ENCODE measurements at places on chromosomes 7 and 10.

GRCh38 chr10:31885971-31886370 is 42.7 kb downstream of the ARHGAP12 start:
- DNase-seq = no peak

DNA sequence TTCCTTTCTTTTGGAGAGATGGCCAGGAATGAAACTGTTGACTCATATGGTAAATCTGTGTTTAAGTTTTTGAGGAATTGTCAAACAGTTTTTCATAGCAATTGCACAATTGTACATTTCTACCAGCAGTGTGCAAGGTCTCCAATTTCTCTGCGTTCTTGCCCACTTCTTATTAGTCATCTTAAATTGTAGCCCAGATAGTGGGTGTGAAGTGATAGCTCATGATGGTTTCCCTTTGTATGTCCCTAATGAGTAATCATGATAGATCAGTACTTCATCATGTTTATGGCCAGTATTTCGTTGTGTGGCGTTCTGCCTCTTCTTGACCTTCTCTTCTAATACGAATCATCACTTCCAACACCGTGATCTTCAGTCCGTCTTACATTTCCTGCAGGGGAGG is 136.3 kb downstream of the DOCK1 start:
- DNase-seq = no peak

DNA sequence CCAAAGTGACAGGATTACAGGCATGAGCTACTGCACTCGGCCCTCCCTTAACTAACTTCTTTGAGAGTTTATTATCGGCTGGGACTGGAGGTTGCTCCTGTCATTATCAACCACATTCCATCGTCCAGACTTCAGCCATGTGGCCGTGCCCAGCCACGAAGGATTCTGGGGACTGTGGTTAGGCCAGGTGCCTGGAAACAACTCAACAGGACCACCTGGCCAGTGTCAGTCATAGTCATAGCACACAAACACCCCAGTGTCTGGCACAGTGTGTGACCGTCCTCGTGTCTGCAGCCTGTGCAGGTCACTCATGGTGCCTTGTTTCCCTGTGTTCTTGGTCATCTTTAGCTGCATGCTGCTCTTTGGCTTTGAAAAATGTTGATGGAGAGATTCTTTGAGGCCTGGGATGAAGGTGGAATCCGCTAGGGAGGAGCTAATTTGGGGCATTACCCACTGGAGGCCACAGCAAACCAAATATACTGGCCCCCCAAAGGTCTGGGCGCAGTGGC is 12.7 kb upstream of the AMZ1 start:
- DNase-seq = no peak

DNA sequence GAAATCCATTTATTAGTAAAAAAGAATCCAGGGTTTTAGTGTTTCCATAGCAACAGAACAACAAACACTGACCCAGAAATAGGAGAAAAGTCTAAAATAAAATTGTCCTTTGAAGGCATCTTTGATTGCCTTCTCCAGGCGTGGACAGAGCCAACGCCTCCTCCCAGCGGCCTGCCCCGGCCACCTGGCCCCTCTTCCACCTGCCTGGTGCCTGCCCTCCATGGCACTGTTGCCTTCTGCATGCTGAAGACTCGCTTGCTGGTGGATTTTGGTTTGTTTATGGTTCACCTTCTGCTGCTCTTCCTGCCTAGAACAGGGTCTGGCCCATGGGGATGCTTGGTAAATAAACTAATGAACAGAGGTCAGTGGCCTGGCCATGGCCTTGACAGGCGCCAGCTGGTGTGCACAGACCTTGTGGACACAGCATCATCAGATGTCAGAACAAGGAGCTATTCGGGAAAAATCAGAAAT is 107.4 kb downstream of the DYNC2I1 start:
- DNase-seq = no peak

- no peak for DNase-seq
Observed at GRCh38 chr10:15542817-15543216, 171.7 kb upstream of the FAM171A1 start.

DNA sequence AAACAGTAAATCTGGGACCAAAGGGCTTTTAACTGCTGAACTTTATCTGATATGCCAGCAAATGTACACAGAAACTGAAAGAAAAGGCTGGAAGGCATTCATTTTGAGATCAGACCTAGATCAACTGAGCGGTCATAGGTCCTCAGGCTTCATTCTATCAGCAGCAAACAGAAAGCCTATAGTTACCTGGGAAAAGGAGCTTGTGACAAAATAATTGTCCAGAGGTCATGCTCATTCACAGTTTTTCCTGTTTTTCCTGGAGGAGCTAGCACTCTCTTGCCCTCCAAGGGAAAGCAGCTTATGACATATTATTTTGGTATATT is 320.2 kb downstream of the AHR start:
- no peak for DNase-seq

GRCh38 chr10:115845921-115846320 is 427.1 kb downstream of the GFRA1 start:
- DNase-seq = no peak

All from HAP-1 (cell line).